ENCODE measurements at places on chromosomes 4 and X.

DNA sequence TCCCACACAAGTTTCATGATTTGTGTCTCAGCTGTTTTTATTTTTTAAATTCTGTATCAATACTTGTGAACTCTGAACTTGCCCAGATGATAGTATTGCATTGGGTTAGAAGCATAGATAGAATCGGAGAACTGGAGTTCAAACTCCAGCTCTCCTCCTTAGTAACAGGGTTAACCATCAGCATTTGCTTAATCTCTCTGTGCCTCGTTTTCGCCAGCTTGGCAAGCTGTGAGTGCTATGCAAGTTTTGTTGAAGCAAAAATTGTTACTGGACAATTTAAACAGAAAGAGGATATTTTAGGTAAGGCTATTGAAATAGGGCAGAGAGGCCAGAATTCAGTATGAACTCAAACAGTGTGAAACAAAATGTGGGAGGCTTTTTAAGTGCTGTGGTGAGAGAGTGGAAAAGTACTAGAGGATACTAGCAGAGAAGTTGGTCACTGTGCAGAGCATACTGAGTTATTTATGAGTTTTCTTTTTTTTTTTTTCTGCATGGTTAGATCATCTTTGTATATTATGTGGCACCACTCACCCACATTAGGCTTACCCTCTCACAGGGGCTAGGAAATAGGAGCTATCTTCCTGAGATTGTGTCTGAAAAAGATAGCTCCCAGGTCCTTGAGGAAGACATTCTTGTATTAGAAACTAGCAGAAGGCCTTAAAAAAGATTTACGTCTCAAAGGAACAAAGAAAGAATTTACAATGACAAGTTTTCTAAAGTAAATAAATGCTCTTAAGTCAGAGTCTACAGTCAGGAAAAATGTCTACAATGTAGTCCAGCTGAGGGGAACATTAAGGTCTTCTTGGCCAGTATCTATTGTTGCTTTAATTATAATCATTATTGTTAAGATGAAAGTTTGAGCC is 1126.6 kb downstream of the FAT4 start:
- no peak for DNase-seq

DNA sequence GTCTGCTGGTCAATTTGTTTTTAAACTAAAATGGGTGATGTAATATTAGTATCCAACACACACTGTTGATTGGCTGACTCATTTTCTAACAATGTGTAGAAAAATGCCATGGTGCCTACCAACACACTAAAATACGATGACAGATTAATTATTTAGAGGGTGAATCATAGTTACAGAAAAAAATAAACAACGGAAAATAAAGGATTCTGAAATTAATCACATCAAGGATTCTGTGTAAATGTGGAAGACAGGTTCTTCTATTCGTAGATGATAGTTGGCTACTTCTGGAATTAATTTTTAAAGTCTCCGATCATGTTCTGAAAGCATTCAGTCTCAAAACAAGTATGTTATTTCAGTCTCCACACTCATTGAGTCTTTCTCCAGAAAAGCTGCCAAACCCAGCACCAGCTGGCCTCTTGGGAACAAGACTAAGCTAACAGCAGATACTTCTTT is 8.2 kb upstream of the IQCM start:
- DNase-seq, result no peak

DNA sequence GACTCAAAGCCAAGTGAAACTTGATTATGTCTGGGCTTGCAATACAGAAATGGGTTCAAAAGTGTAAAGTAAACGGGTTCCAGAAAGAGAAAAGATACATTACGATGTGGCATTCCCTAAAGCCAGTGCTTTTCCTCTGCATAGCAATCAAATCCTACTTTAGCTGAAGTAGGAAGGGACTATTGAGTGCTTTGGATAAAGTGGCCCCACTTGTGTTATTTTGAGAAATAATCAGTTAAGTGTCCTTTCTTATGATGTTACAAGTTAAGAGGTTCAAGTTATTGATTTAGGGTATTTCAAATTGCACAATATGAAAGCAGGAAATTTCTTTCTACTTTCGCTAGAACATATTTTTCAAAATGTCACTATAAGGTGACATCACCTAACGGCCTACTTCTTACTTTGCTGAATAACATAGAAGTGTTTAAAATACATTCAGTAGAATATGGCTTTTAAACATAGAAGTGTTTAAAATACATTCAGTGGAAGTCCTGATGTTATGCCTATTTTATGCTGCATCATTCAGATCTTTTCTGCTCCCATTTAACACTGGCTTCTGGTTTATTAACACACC is 235.2 kb downstream of the DTHD1 start:
- DNase-seq, result no peak

- no peak for DNase-seq
Measured at GRCh38 chrX:77622233-77622632, 163.8 kb downstream of the ATRX start.

DNA sequence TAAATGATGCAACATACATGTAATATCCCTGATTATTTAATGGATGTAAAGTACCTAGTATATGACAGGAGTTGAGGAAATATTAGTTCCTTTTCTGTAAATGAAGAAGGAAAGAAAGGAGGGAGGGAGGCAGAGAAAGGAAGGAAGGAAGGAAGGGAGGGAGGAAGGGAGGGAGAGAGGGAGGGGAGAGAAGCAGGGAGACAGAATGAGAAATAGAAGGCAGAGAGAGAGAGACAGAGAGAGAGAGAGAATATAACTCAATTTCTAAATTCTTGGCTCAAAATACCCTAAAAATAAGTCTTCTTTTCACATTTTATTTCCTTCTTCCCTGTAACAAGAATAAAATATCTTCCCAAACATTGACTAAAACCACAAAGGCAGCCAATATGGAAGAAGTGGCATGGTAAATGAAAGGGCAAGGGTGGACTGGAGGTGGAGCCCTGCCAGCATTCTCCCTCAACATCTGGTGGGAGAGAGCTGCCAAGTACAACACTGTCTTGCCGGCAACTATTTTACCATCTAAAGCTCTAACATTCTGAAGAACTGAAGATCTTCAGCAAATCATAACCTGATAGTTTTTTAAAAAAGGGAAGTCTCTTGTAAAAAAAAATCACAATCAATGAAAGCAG is 245.1 kb downstream of the PPP3CA start:
- DNase-seq, result no peak

DNA sequence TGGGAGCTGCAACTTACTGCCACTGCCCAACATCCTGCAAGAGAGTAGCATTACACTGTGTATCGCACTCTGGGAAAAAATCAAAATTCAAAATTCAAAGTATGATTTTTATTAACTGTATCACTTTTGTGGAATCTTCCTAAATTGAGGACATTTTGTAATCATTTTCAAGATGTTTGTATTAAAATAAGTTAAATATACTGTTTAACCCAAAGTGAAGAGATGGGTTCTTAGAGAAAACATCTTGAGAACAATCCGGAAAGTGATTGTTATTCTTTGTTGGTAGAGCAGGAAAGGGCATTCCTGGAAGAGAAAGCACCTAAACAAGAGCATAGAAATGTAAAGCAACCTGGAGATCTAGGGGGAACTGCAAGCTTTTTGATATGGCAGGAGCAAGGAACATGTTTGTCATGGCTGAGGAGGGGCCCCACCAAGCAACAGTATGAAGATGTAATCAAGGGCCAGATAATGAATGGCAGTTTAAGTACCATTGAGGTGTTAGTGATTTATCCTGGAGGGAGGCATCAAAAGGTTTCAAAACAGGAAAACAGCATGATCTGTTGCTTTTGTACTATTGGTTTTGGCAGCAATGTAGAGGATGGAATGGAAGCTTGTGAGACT is 14.1 kb upstream of the SEC24D start:
- no peak for DNase-seq

DNA sequence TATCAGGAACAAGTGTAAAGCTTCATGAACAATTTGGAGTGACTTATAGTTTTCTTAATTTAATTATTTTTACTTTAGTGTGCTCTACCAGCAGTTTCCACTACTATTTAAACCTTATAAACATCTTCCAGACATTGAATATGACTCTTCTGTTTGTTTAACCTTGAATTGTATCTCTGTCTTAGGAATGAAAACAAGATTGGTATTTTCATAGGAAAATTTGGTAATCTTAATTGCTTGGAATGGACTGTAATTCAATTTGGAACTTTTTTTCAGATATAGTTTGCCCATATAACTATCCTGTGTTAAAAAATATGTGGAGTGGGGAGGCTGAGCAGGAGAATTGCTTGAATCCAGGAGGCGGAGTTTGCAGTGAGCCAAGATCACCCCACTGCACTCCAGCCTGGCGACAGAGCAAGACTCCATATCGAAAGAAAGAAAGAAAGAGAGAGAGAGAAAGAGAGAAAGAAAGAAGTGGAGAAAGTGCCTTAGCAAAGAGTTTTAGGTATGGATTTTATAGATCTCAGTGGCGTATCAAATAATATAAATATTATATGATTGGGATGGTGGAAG is 242.4 kb downstream of the BMPR1B start:
- no peak for DNase-seq

DNA sequence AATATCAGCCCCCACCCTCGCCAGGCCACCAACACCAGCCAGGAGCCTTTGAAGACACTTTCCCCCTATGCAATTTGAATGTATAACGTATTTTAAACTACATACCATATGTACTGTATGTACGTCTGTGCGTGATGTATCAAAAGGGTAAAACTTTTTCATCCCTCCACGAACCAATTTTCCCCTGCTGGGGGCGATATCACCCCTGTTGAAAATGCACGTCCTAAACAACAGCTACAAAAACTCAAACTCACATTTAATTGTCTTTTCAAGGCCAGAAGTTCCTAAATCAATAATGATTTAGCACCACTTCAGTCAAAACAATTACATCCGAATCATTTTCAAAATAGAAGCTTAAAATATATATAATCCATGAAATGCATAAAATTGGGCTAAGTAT is 1.4 kb downstream of the VEGFD start:
- no peak for DNase-seq

- no peak for DNase-seq
Measured at GRCh38 chr4:84948056-84948455, 18.4 kb downstream of the WDFY3 start.

DNA sequence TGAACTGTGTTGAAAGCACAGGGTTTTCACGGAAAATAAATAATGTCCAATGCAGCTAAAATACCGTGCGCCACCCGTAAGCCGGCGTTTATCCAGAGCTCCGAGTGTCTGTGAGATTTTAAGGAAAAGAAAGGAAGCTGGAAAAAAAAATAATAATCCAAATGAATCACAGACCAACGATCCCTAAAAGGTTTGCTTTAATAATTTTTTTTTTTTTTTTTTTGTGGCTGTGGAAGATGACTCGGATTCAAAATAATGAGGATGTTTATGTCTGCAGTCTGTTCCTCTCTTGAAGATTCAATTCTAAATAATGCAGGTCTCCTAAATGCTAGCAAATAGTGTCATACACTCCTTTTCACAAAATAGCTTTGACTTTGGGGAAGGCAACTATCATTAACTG is 84.6 kb upstream of the PPP2R3B start:
- no peak for DNase-seq

GRCh38 chr4:34814266-34814665 is 1430.0 kb downstream of the ARAP2 start:
- no peak for DNase-seq

Data from cerebellar nuclear complex (tissue), 1 donor.